ENCODE measurements at places on chromosomes 3 and 15.

DNA sequence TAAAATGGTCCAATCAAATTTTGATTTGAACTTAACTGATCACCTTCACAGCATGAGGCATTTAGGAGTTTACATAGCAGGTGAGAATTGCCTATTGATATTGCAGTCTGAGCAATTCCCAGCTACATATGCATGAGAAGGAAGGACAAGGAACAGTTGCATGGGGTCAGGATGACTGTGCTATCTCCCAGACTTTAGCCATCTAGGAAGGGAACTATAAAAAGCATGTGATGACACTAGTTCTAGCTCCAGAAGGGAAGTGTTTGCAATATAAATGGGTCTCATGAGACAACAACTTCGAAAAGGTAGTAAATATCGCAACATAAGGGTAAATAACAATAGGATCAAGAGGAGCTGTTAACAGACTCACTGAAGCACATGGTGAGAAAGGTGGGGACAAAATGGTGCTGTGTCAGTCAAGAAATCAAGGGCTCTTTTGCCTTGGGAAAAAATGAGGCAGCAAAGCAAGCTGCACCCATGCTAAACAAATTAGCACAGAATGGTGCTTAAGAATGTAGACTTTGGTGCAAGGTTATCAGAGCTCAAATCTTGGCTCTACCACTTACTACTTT, 90.4 kb upstream of the SLC2A2 start:
- no peak for DNase-seq

DNA sequence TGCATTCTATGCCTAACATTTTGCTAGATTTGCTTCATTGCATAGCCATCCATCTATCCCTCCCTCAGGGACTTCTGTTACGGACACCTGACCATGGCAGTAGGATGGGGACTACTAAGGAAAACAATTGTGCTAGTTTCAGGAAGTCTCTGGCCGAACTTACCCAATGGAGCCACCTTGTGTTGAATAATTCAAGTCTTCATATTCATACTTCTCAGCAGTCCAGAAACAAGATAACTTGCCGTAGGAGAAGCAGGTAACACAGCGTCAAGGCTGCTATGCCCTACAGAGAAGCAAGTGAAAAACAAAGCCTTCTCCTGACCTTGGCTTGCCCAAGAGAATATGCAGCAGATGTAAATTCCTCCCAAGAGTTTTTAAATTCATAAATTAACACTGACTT, 685.3 kb downstream of the GRM7 start:
- no peak for DNase-seq

- DNase-seq, result no peak
These were observed 11.0 kb upstream of the BFSP2 start for GRCh38 chr3:133388696-133389395.

DNA sequence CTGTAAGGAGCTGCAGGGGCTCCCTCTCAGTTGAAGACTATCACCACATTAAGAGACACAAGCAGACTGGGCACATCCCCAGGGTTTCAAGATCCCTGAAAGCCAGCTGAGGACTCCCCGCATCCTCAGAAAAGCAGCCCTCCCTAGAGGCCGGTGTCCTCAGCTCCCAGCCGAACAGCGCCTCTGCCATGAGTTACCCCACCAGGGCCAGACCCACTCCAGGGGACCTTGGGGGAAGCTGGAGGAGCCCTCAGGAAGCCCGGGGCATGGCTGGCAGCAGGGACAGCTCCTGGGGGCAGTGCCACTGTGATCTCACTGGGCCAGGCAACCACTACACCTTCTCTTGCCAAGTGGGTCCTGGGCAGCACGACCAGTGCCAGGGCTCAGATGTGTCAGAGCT, 8.1 kb downstream of the KLF15 start:
- DNase-seq, result no peak

DNA sequence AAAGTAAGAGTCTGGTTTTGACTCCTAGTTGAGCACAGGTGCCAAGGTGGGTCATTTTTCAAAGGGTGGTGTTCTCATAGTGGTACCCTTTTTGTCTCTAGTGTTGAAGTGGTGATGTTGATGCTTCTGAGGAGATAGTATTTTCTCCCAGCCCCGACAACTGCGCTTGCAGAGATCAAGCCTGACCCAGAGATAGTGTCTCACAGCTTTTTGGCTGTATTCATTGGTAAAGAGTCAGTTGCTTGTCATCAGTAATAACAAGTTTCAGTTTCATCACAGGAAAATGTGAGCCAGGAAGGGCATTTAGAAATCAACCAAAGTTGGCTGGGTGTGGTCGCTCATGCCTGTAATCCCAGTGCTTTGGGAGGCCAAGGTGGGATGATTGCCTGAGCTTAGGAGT, 139.3 kb downstream of the NFKBIZ start:
- DNase-seq, result no peak

GRCh38 chr15:75456710-75457109, 5.2 kb upstream of the SIN3A start:
- no peak for DNase-seq

GRCh38 chr3:187945374-187945773, 200.1 kb upstream of the BCL6 start:
- no peak for DNase-seq

- no peak for DNase-seq
These were observed 10.8 kb upstream of the C3orf22 start for GRCh38 chr3:126569390-126569975.

- DNase-seq, result no peak
These were observed 15.8 kb downstream of the CLK3 start for GRCh38 chr15:74631408-74631807.
